Natural killer cell treated with Interleukin-12 subunit alpha and Interleukin-12 subunit beta and Interleukin-15 and Interleukin-18, amount 100 ng/mL, for 72 hours (primary cell): ENCODE measurements at places on chromosomes 1 and 21.

DNA sequence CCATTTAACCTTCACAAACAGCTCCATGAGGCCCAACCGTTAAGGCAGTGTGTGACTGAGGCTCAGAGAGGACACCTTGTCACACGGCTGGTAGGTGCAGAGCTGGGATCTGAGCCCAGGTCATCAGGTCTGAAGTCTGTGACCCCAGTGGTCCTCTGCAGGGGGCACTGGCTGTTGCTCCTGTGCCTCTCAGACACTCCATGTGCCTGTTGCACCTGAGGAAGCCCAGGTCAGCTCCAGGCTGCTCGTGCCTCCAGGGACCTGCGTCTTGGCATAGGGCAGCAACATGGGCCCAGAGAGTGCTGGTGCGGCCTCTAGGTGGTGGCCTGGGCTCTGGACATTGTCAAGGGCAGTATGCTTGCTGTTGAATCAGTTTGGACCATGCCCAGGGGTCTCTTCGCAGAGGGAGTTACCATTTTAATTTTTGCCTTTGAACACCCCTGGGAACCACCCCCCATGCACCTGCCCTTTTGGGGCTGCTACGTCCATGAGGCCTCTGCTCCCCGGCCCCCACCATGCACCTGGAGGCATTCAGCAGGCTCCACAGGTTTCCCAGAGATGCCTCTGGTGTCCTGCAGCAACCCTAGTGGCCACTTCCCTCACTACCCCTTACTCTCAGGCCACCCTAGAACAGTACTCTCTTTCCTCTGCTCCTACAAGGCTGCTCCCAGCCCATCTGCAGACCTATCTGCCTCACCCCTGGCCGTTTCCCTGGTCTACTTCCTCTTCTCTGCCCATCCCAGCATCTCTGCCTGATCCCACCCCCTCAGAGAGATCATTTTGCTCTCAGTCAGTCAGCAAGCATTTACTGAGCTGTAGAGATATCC, 25.2 kb upstream of the EPS8L3 start:
- no peak for DNase-seq

DNA sequence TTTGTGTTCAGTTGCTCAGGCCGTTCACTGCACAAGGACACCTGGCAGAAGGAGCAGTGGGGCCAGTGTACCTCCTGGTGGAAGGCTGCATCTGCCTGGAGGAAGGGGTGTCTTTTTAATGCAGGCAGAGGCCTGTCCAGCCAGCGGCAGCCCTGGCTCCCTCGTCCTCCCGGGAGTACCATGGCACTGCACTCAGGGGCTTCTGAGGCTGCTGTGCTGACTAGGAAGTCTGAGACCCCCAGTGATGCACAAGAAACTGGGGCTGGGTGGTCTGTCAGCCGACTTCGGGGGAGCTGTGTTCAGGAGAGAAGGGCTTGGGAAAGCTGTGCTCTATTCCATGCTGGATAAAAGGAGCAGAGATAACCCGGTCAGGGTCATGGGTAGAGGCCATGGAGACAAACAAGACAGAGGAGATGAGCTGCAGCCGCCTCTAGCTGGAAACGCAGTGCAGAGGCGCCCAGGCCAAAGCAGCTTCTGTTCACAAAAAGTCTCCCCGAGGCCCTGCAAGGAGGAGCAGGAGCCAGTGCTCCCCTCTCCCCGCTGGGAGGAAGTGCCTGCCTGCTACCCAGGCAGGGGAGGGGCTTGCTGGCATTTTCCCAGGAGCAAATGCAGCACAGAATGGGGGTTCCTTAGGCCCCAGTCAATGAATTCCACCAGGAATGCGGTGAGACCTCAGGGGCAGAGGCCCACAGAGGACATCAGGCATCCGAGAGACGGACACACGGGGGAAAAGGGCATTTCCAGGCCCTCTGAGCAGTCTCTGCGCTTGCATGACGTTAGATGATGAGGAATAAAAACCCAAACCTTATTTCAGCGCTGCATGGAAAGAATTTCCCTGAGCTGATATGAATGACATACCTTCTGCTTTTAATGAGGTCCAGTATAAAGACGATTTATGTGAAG, 17.2 kb upstream of the C2CD2 start:
- peak; percentile 51 for DNase-seq

DNA sequence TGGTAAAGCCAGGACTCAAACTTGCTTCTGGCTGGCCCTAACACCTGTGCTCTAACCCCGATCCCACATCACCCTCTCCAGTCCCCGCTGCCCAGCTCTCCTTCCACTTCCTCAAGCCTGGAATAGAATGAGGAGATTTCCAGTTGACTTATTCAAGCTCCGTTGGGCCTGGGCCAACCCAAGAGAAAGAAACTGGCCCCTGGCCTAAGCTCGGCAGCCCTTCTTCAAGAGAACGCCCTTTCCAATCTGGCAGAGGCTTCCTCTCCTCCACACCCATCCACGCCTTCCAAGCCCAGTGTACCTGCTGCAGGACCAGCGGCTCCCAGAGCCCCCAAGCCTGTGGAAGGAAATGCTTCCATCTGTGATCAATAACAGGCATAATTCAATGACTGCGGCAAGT, 51.9 kb downstream of the LRRN2 start:
- no peak for DNase-seq

DNA sequence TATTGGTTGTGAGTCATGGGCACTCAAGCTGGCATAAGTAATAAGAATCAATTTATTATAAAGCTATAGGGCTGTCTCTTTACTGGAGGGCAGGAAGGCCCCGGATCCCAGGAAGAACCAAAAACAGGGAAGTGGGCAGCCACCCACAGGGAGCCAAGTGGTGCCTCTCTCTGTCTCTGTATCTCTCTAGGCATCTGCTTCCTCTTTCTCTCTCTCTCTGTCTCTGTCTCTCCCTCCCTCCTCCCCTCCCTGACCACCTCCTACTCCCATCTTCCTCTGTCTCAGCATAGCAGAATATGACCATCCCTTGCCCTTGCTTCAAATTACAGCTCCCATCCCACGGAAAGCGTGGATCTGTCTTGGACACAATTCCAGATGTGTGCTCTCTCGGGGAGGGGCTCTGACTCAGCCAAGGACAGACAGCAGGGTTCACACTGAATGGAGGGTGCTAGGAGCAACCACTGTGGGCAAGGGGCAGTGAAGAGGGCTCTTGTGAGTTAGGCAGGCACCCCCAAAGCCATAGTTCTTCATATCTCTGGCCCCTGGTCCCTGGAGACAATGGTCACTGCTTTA, 80.4 kb upstream of the LPGAT1 start:
- no peak for DNase-seq

GRCh38 chr1:59477286-59477685, 180.4 kb downstream of the FGGY start:
- no peak for DNase-seq

DNA sequence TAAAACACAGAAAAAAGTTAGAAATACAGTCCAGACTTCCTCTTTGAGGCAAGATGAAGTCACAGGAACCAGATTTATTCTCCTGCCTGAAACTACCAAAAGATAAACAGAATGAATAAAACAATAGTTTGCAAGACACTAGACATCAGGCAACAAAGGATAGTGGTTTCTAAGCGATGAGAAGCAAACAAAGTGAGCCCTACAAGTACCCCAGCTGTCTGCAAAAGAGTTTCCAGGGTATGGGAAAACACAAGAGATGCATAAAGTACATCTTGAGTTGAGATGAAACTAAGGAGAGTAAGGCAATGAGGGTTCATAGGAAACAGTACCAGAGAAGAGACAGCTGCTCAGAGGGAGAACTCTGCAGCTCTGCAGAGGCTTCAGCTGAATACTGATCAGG, 83.3 kb upstream of the COL24A1 start:
- DNase-seq = no peak

- no peak for DNase-seq
These were observed 50.0 kb upstream of the TENT5C start for GRCh38 chr1:117555806-117556205.

- no peak for DNase-seq
These were observed 221.8 kb upstream of the JUN start for GRCh38 chr1:59005491-59006288.

DNA sequence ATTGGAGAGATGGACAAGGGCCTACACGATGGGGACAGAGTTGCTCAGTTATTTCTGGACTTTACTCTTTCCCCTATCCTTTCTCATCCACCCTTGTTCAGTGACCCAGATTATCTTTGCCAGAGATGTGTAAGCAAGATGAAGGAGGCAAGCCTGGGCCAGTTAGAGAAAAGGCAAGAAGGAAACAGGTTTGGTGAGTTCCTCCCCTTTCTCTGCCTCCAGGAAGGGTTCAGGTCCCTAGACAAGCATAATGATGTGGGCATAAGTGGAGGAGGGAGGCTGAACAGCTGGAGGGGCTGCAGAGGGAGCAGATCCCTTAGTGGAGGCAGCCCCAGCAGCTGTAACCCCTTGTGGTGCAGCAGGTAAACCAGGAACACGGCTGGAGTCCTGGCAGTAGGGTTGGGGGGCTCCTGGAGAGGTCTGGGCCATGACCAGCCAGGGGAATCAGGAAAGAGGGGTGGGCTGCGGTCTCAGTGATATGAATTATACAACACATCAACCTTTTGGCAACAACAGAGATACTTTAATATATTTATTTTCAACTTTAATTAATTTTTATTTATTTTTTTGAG, 9.2 kb upstream of the CDC42 start:
- DNase-seq = no peak

DNA sequence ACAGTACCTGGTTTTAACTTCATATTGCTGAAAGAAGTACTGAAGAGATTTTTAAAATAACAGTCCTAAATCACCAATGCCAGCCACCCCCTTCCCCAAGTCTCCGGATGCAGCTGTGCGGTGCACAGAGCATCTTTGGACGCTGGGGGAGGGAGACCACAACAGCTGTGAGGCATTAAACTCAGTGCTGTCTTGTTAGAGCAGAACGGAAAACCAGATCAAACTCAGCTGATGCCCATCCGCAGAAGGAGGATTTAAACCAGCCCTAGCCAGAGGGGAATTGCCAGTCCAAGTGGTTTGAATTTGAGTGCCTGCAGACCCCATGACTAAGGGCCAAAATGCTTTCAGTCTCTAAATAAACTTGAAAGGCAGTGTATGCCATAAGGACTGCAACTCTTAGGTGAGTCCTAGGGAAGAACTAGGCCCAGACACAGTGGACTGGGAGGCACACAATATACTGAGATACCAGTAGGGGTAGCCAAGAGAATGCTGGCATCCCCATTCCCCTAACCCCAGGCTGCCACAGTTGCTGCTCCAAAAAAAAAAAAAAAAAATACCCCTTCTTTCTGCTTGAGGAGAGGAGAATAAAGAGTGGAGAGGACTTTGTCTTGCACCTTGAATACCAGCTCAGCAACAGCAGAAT, 576.2 kb downstream of the NEGR1 start:
- DNase-seq = no peak

DNA sequence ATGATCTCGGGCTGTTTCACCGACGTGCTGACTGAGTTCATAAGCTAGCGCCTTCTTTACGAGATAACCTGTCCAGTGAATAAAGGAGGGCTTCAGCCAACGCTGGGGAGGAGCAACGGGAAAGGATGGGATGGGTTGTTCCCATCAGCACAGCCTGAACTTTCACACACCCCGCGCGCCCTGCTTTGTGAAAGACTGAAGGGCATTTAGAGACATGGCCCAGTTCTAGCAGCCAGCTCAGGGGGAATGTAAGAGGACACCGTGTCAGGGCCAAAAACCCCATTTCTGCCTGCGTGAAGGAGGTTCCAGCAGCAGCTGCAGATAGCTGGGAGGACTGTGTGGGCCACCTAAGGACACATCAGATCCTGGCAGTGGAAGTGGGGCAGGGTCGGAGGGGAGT, 255.1 kb upstream of the RAB4A start:
- no peak for DNase-seq
